Suprapubic skin (tissue), 4 donors: ENCODE measurements at places on chromosomes 7 and 10.

DNA sequence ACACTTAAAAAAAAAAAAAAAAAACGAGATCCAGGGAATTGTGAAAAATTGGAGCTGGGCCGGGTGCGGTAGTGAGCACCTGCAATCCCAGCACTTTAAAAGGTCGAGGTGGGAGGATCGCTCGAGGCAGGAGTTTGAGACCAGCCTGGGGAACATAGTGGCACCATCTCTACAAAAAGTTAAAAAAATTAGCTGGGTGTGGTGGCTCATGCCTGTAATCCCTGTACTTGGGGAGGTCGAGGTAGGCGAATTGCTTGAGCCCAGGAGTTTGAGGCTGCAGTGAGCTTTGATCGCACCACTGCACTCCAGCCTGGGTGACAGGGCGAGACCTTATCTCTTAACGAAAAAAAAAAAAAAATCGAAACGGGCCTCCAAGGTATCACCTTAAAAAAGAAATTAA is 2.0 kb downstream of the CLDN4 start:
- no peak for DNase-seq

DNA sequence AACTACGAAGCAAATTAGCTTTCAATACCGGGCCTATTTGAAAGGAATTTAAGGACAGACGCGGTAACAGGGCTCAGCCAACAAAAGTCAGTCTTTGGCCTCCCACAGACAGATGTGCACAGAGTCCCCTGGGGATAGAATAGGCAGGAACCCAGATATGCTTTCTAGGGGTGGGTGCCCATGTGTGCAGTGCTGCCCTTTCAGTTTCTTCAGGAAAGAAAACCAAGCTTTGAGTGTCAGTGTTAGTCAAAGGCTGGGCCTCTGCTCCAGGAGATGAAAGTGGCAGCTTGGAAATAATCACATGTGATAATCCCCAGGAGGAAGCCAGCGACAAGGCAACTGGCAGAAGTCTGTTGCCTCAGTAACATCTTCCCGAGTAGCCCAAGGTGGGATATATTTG is 43.8 kb upstream of the CSTF2T start:
- DNase-seq, result no peak

- no peak for DNase-seq
Measured at GRCh38 chr10:14409247-14409646, 78.5 kb upstream of the FRMD4A start.

- DNase-seq, result no peak
Measured at GRCh38 chr10:109737626-109738025, 185.7 kb downstream of the XPNPEP1 start.

GRCh38 chr7:76408121-76408560 is 1.4 kb downstream of the SSC4D start:
- no peak for DNase-seq
